ENCODE measurements at places on chromosomes 4 and X.

GRCh38 chr4:182745237-182745636, 171.9 kb downstream of the DCTD start:
- no peak for DNase-seq

GRCh38 chrX:101260435-101260834, 30.7 kb downstream of the TAF7L start:
- no peak for DNase-seq

- no peak for DNase-seq
Measured at GRCh38 chrX:38999967-39000745, 198.9 kb downstream of the MID1IP1 start.

GRCh38 chrX:108122748-108123147, 31.2 kb downstream of the ATG4A start:
- DNase-seq: no peak

DNA sequence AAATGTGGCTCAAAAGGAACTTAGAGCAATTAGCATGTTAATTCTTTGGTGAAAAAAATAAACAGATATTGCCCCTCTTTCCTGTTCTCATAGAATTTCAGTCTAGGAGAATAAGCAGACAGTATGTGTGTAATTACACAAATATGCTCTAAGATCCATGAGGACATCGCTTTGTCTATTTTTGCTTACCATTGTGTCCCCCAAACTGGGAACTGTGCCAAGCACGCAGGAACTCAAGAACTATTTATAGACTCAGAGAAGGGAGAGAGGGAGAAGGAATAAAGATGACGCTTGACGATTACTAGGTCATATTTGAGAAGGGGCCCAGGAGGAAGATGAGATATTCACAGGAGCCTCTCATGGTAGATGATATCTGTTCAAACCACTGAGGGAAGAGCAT, 692.6 kb downstream of the RAB28 start:
- no peak for DNase-seq

- no peak for DNase-seq
Measured at GRCh38 chr4:106864231-106864630, 171.9 kb downstream of the DKK2 start.

- no peak for DNase-seq
Measured at GRCh38 chr4:186201535-186202230, 10.3 kb downstream of the CYP4V2 start.

GRCh38 chr4:183995570-183995969, 90.5 kb downstream of the STOX2 start:
- no peak for DNase-seq

DNA sequence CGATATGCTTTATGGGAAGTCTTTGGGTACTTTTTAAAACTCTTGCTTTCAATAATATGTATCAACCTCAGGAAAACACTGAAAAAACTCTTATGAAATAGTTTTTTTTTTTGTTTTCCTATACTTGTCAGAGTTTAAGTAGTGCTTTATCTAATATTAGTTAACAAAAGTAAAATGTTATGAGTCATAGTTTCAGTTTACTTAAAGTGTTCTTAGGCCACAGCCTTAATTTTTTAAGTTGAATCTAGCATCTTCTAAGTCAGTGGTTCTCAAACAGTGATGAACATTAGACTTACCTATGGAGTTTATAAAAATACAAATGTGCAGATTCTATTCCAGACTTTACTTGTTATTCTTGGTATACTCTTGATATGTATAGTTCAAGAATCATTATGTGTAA, 26.3 kb upstream of the ADGRL3 start:
- no peak for DNase-seq

- no peak for DNase-seq
Measured at GRCh38 chr4:107562316-107562715, 157.7 kb downstream of the PAPSS1 start.

DNA sequence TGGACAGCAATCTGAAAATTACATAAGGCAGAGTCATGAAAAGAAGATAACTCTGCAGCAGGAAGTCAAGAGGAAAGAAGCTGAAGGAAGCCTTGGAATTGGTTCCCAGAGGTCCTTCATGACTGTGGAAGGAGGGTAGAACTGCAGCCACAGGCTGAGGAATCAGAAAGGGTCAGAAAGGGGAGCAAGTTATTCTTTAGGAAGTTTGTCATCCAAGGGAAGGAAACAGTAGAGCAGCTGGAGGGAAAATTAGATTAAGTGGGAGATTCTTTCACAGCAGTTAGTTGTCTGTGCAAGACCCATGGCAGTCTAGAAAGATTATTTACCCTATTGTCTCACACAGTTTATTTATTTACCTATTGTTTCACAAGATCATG, 9.3 kb upstream of the ADH1C start:
- no peak for DNase-seq

- DNase-seq: no peak
Measured at GRCh38 chrX:54807524-54808108, at the start of gene MAGED2. MAGED2 (plus strand) TSS chrX:54807745; CDS start chrX:54809332, 1,587 bp downstream.

DNA sequence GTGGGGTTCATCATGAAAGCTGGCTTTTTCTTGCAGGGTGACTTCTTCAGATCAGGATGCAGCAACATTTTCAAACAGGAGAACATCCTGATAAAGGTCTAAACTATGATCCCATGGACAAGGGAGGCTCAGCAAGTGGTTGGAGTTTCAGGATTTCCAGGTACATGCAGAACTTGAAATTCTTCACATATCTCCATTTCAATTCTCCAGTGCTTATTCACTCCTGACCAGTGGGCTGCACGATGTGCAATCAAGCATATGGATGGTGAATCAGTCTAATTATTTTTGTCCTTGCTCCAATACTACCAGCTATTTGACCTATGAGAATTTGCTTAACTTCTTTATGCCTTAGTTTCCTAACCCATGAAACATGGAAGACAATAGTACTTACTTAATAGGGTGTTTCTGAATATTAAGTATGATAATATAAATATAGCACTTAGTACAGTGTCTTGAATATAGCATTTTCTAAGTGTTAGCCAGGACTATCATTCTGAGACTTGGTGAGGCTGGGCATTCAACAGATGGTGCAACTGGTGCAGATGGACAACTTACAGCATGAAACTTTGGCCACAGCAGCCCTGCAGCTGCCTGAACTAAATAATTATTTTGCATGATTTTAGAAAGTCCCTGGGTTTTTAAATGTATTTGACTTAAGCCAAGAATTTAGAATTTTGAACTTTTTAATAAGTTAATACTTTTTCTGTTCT, 92.4 kb downstream of the HPGD start:
- DNase-seq: no peak

- DNase-seq: no peak
Measured at GRCh38 chr4:38870098-38870808, 2.6 kb downstream of the FAM114A1 start.

- no peak for DNase-seq
Measured at GRCh38 chr4:80253510-80253909, 13.0 kb upstream of the FGF5 start.

- DNase-seq: no peak
Measured at GRCh38 chr4:168521721-168522120, 24.9 kb downstream of the PALLD start.

DNA sequence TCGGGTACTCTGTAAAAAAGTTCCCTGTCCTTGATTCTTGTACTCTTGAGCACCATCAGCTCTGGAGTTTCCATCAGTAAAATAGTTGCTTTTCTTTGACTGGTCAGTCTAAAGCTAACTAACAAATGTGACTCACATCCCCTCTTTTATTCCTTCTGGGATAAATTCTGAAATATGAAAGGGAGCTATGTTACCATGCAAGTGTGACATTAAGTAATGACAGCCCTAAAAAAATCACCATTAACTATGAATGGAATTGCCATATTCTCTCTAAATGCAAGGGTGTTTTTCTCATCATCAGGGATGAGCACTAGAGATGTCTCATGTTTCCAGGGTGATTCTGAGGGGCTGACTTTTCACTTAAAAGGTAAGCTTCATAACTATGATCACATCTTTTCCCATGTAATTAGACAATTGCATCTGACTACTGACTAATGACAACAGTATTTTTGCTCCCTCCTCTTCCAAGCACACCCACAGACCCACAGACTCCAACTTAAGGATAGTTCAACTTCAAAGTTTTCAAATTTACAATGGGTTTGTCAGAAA, 26.9 kb upstream of the RASGEF1B start:
- no peak for DNase-seq

DNA sequence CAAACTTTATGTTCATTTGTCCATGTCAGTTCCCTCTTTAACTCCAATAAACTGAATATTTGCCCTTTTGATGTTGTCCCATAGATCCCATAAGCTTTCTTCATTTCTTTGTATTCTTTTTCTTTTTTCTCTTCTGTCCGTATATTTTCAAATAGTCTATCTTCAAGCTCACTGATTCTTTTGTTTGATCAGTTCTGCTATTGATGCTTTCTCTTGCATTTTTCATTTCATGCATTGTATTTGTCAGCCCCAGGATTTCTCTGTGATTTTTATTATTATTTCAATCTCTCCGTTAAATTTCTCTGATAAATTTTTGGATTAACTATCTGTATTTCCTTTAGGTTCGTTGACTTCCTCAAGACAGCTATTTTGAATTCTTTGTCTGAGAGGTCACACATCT, 272.9 kb upstream of the GALNT7 start:
- DNase-seq: no peak

DNA sequence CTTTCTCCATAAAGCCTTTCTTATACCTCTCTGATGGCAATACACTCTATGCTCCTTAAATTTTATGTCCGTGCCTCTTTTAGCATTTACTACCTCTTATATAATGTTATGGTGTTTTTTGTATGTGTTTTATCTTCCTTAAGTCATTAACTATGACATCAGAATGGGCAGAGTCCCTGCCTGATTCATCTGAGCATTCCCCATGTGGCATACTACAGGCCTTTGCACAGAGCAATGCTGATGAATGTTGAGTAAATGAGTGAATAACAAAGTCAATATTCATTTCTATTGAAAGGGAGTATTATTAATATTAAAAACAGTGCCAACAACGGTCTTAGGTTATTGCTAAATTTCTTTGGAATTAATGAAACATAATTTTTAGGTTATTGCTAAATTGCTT, 18.8 kb upstream of the RPS6KA3 start:
- no peak for DNase-seq

GRCh38 chr4:105719204-105719603, 10.6 kb downstream of the GSTCD start:
- no peak for DNase-seq

DNA sequence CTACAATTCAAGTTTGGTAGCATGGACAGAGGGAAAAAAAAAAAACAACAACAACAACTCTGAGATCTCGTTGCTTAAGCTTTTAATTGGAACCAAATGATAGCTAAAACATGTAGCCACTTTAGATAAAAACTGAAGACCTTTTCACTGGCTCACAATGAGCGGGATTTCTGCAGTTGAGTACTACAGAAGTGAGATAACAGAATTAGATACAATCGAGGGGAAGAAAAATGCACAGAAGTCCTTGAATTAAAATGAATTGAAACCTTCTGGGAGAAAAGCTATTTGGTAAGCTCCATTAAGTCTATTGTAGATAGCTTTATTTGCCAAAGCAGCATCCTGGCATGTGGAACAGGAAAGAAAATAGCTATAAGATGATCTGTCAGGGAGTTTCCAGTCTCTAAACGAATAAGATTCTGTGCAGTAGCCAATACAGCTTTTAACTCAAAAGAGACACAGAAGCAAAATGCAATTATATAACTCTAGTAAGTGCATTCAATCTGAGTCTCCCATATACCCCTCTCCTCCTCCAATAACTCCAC, 248.5 kb downstream of the ENOX2 start:
- no peak for DNase-seq

DNA sequence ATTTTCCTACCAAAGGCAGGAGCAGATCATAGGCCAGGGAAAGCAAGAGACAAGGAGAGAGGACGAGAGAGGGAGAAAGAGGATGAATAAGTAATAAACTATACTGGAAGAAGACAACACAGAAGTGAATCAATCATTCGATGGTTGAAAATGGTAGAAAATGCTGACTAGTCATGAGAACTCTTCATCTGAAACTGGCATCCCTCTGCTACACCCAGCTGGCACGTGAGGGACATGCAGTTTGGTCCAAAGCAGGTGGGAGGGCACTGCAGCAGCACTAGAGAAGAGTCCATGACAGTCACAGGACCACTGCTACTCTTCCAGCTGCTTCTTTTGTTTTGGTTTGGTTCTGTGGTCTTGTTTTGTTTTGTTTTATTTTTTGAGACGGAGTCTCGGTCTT, 74.1 kb downstream of the AFAP1 start:
- DNase-seq: no peak

- no peak for DNase-seq
Measured at GRCh38 chr4:175424111-175424510, 388.0 kb downstream of the GPM6A start.

- no peak for DNase-seq
Measured at GRCh38 chr4:156933633-156934258, 37.9 kb downstream of the PDGFC start.

DNA sequence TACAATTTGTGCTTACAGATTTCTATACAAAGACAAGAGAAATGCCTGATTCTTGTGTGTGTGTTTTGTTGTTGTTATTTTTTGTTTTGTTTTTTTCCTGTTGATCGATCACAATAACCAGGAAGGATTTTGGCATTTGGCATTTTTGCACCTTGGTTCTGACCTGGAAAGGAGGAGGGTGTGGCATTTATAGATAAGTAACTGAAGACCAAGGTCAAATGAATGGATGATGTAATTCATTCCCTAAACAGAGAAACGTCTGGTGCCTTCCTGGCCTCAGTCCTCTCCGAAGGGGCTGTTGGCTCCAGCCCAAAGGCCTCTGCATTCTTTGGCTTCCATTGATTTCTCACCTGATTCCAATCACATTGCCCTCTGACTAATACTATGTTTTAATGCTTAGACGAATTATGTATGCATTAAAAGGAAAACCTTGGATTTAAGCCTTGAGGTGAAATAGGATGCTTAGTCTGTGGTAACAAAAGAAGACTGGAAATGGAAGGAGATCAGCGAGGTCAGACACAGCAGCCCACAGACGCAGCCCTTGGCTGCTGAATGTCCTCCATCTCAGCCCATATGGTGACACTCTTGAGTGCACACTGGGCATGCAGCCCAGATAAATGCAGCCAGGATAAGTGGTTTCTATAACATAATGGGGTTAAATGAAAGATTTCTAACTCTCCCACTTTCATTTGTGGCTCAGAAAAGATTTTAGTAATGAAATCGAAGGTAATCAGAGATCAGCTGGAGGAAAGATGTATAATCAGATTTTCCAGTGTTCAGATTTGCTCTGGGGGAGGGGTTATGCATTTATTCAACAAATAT, 60.5 kb upstream of the TRIM2 start:
- no peak for DNase-seq

- no peak for DNase-seq
Measured at GRCh38 chr4:8394061-8394519, 46.4 kb downstream of the ACOX3 start.

DNA sequence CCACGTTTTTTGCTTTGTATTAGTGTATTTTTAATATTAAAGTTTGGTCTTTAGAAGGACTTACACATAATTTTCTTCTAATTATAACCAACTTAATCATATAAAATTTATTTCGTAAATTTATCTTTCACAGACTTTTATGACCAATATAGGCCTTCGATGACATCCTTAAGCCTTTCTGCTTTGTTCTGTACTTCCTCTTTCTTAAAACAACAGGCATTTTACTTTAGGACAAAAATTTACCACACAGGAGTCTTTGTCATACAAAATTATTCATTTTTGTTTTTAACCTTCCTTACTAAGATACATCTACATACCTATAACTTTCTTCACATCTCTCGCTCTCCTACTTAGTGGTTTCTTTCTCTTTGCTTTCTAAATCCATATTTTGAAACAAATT, 56.3 kb downstream of the RGS12 start:
- DNase-seq: no peak
